ENCODE measurements at places on chromosomes 5 and 9. TPM values are rescaled to one million over a fixed set of nuclear protein-coding genes. Genes with fewer than 3 reads are reported as not detected.

ALDOB gene
- not detected for total RNA-seq

PKD2L2 gene
- not detected for total RNA-seq

- no peak for ATAC-seq
Observed at GRCh38 chr5:23629396-23629795, 122.0 kb downstream of the PRDM9 start.

DNA sequence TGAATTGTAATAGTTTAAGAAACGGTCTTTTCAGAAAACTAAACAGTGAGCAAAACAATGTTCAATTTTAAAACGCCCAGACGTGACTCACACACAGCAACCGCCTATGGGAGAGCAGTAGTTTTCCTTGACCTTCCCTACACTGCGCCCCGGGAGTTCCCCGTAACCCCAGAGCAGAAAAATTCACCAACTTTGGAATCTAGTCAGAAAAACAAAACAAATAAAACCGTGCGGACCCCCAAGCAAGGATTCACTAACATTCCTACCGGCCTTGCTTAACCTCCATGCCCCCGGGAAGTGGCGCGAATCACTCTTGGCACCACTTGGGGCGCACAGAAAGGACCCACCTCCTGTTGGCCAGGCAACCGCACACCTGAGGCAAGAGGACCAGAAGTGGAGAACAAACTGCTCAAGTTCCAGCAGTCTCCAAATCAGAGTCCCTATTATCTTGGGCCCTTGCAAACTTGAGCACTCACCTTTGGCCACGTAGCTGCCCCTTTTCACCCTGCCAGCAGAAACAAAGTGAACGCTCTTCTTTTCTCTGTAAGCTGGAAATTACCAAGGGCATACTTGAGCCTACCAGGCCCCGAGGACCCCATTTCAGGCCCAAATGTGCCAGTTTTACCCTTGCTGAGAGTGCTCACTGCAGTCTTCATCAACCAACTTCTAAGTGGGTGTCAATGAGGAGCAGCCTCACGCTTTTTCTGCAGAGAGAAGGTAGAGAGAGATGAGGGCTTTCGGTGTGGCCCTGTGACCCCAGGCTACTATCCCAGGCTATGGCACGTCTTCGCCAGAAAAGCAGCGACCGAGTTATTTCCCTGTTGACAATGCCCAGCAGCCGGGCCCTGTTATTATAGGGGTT lies 189.7 kb downstream of the MEF2C start:
- ATAC-seq: no peak

- ATAC-seq: no peak
Observed at GRCh38 chr5:151937851-151938250, 13.2 kb upstream of the GLRA1 start.

DNA sequence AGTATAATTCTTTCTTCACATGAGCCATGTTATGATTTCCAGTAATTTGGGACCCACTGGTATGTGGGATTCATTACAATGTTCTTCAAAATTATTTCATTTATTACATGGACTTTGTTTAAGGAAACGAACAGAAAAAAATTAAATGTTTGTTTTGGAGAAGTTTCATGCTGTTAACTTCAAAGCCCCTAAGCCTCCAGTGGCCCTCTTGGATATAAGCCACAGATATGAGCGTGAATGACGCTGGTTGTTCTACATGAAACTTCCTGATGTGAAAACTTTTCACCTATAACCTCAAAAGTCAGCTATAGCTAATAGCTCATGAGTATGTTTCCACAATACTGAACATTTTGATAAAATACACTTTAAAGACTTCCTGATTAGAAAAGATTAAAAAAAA lies 334.2 kb downstream of the PDE4D start:
- no peak for ATAC-seq

Data from gastroesophageal sphincter (tissue), 4 donors.